LoVo (cell line): ENCODE measurements at places on chromosomes 1 and 21.
A peak's percentile ranks its signal among the peaks of the same experiment; 100 is the strongest.

DNA sequence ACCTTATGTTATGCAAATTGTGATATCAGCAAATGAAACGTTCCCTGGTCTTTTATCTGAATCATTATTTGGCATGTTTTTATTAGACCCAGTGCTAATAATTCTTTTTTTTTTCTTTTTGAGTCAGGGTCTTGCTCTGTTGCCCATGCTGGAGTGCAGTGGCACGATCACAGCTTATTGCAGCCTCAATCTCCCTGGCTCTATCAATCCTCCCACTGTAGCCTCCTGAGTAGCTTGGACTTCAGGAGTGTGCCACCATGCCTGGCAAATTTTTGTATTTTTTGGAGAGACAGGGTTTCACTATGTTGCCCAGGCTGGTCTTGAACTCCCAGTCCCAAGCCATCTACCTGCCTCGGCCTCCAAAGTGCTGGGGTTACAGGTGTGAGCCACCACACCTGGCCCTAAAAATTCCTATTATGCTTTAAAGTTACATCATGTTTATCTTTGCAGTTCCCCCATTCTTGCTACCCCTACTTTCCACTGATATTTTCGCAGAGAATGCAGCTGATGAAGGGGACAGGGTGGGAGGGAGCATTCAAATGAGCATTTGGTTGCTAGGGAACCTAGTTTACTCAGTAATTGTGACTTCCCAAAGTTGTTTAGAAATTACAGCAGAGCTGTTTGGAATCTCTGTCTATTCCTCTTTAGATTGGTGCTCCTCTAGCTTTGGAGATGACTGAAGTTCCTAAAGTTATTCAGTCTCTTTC is 18.4 kb downstream of the C1orf21 start:
- no peak for DNase-seq

DNA sequence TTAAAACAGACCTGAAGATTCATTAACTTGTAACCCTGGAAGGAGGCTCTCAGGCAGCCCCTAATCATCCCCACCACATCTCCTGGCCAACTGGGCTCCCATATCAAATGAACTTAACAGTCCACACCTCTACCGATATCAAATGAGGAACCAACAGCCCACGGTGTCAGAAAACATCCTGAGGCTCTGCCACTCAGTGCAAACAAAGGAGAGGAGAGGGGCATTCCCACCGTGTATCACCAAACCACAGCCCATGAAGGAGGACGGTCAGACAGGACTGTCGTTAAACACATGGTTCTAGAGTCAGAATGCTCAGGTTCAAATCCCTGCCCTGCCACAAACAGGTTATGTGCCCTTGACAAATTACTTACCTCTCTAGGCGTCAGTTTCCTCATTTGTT is 52.5 kb downstream of the ERI3 start:
- DNase-seq: no peak

- DNase-seq: no peak
Measured at GRCh38 chr1:68301471-68302001, 69.2 kb upstream of the WLS start.

DNA sequence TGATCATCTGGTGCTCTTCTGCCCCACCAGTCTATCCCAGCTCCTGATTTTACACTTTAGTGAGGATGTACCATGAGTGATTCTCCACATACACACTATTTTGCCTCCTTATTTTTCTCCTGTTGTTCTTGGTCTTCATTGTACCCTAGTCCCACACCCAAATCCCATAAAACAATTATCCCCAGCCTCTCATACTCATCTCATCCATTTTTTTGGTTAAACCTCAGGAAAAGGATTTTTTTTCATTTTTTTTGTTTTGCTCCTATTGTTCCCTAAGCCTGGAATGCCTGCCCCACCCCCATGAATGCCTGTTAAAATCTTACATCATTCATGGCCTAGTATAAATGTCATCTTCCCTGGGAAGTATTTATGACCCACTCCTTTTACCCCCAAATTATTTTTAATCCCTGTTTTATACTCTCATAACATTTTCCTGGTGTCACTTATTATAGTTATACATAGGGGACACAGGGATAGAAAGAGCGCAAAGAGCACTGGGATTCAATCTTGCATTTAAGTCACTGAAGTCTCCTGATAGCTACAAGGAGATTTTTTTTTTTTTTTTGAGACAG is 4.9 kb upstream of the LINGO4 start:
- DNase-seq: no peak

GRCh38 chr1:210447456-210448057 is 118.9 kb downstream of the HHAT start:
- DNase-seq: no peak

DNA sequence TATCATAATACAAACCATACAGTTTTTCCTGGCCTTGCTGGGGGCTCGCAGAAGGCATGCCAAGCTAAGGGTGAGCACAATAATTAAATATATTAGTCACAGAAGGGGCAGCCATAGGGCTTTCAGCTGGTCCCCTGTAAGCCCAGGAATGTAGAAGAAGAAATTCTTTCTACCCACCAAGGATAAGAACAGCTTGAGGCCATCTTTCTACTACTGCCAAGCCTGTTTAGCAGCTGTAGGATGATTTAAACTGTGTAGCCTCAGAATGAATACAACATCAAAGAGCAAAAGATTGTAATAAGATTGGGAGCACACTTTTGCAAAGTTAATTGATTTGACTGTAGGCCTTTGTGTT is 171.5 kb downstream of the LRRC7 start:
- DNase-seq: no peak

GRCh38 chr21:41865002-41865777 is 14.0 kb downstream of the PRDM15 start:
- no peak for DNase-seq

DNA sequence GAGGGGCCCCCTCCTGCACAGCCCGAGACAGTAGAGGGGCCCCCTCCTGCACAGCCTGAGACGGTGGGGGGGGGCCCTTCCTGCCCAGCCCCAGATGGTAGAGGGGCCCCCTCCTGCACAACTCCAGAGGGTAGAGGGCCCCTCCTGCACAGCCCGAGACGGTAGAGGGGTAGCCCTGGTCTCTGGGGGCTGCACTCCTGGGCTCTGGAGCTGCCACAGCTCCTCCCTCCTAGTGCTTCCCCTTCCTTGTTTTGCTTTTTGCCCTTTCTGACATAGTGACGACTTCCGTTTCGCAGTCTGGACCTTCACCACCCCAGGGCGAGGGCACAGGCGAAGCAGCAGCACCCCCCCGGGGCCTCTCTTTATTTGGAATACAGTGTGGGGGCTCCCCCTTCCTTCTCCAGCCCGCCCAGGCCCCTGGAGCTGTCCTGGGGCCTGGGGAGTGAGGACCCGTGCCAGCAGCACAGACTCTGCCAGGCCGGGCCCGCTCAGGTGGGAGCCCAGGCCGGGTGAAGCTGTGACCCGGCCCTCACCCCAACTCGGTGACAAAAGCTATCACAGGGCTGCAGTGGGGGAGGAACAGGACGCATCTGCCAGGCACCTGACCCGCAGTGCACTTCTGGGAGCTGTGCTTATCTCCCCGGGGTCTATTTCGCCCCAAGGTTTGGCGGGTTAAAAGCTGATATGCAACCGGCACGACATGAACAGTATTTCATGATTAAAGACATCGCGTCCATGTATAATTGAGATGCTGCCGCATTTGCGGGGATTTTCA is 1.1 kb upstream of the PRXL2B start:
- peak; percentile 52 for DNase-seq

DNA sequence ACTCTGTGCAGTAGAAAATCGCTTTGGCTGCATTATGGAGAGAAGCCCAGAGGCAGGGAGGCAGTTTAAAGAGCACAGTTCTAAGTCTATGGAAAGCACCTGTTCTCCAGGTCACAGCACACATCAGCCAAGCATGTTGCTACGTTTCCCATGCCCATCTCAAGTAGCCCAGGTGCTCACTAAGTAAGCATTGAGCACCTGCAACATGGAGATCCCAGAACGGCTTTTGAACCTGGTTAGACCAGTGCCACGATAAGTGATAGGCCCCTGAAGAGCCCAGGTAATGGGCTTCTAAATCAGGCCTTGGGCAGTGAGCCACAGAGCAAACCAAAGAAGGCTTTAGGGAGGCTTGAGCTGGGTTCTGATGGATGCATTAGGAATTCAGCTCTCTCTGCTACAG is 186.2 kb downstream of the C1orf94 start:
- DNase-seq: no peak

GRCh38 chr1:91020967-91021685 is 709 bp downstream of the ZNF644 start:
- peak; percentile 60 for DNase-seq

DNA sequence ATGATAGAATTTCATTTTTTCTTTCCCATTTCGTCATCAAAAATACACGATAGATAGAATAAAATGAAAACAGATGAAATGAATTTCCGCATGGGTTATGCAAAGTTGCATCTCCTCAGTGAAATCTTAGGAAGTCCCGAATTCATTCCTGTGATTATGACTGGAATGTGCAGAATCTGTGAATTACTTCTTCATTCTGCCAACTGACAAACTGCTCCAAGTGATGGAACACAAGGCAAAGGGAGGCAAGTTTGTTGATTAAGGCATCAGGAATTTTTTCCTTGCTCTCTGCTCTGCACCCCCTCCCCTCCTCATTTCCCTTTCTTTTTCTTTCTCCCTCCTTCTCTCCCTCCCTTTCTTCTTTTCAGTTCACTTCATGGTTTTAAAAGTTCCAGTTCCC is 37.0 kb upstream of the ADGRL4 start:
- DNase-seq: no peak

DNA sequence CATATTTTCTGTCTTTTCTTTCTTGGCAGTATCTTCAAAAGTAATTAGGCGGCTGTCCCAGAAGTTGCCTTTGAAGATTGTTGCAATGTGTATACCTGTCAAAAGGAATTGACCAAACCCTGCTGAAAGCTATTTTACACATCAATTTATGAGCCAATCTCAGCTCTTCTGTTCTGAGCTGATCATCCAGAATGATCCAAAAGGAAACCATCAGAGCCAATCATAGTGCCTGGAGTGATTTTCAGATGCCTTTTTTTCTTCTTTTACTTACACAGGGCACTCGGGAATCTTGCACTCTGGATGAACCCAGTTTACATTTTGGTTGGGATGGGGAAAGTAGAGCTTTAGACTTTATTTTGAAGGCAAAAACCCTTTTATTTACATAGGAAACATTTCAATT is 21.8 kb upstream of the APOBEC4 start:
- DNase-seq: no peak

- no peak for DNase-seq
Measured at GRCh38 chr1:3474016-3474415, 19.6 kb downstream of the ARHGEF16 start.

DNA sequence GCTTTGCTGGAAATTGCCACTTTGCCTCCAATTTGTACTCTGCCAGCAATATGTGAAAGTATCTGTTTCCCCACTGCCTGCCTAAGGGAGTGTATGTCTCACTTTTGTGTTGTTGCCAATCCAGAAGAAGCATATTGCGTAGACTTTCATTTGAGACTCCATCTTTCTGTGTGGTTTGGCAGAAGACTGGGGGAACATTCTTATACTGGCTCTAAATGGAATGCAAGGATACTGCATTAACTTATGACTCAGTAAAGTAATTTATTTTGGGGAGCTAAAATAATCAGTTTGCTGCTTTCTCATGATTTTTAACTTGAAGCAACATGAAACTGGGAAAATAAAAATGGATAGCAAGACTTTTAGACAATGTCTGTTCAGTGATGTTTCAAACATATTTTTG is 107.7 kb upstream of the TMPRSS2 start:
- no peak for DNase-seq

- no peak for DNase-seq
Measured at GRCh38 chr1:217885181-217885580, 254.0 kb downstream of the SPATA17 start.

DNA sequence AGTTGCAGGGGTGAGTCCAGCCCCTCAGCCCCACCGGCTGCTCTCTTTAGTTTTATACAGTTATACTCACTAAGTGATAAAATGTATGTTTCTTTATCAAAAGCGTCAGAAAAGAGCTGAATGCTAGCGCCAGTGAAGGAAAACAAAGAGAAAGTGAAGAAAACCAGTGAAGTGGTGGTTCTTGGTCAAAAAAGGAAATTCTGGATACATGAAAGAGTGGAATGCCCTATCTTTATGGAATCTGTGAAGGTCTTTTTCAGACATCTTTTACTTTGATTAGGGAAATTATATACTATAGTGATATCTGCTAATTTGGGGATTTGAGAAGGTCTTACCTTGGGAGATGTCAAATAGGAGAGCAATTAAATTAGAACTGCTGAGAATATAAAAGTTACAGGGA is 41.3 kb downstream of the GPR3 start:
- DNase-seq: no peak

- no peak for DNase-seq
Measured at GRCh38 chr1:14520514-14521163, 77.8 kb upstream of the KAZN start.

DNA sequence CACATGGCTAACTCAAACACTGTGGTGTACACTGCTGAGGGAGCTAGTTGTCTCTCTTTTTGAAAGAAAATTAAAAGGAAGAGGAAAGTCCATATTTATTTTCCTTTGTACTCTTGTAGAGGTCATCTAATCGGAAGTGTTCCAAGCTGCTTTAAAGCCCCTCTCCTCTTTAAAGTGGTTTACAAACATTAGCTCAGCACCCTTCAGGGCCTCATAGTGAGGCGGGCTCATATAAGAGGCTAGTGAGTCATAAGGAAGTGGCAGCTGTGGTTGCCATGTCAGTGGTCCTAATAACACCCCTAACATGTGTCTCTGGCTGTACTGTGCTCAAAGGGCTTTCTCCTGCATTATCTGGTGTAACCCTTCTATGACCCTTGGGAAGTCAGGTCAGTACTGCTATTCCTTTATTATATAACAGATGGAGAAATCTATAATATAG is 104.4 kb upstream of the SERBP1 start:
- DNase-seq: peak; percentile 5

DNA sequence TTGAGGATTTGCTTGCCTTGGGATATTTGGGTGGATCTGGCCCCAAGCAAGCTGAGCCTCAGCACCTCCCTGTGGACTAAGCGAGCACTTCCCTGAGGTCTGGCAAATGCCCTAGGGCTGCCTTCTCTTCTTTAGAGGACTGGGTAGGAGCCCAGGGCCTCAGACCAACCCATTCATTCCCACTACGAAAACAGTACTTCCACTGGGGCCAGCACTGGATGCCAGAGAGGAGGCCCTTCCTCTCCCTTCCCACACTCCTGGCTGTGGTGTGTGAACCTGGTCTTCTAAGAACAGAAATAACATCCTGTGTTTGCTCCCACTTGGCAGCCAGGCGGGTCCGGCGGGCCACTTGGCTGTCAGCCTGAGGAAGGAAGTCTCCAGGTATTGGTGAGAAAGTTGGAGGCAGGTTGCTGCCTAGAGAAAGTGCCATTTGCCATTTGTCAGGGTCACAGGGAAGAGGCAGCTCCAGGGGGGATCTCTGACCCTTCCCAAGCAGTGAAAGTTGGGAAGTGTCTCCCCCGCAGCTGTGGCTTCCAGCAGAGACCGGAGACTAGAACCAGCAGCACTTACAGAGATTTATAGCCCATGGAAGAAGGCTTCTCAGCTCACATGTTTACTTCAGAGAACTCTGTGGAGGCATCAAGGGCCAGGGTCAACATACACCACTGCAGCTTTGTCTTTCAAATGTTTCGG is 323.5 kb downstream of the SIPA1L2 start:
- DNase-seq: no peak

DNA sequence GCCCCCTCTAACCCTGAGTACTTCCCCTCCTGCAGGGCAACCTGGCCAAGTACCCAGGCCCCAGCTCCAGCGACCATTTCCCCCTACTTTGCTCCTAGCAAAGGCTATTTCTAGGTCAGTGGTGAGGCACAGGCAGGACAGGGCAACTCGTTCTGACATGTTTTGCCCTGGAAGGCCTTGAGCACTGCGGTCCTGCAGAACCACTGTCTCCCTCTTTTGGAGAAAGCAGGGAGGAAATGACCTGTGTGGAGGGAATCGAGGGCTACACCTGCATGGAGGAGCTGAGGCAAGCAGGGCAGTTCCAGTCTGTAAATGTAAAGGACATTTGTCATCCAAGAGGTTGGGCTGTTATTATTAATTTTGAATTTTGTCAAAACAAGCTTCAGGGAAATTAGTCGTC is 99.1 kb downstream of the PPIAL4G start:
- no peak for DNase-seq
